ENCODE measurements at places on chromosomes 7 and 10.

DNA sequence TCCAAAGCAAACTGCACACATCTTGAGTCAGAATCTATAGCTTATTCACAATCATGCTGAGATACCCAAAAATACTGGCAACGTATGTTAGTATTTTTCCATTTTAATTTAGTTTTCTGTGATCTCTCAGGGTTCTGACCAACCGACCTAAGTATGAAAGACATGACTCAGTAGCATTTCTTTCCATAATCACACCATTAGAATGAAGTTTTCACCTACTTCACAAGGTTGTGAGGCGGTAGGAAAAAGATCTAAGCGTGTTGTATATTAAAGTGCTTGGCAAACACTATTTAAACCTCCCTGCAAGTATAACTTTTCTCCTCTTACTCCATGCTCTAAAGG is 49.1 kb downstream of the PLCE1 start:
- DNase-seq: no peak

GRCh38 chr10:103885617-103886016 is 30.2 kb upstream of the SH3PXD2A start:
- no peak for DNase-seq

GRCh38 chr7:70907259-70908247 is 224.4 kb upstream of the GALNT17 start:
- no peak for DNase-seq

- DNase-seq: no peak
Observed at GRCh38 chr7:151334628-151335027, 7.0 kb upstream of the NUB1 start.

GRCh38 chr10:125001313-125002046 is 59.6 kb downstream of the ZRANB1 start:
- DNase-seq: no peak

GRCh38 chr10:3548076-3548475 is 236.9 kb downstream of the KLF6 start:
- DNase-seq: no peak

- DNase-seq: no peak
Observed at GRCh38 chr7:148079206-148080080, 511.1 kb upstream of the C7orf33 start.

GRCh38 chr7:41861642-41862041 is 158.8 kb upstream of the INHBA start:
- no peak for DNase-seq

DNA sequence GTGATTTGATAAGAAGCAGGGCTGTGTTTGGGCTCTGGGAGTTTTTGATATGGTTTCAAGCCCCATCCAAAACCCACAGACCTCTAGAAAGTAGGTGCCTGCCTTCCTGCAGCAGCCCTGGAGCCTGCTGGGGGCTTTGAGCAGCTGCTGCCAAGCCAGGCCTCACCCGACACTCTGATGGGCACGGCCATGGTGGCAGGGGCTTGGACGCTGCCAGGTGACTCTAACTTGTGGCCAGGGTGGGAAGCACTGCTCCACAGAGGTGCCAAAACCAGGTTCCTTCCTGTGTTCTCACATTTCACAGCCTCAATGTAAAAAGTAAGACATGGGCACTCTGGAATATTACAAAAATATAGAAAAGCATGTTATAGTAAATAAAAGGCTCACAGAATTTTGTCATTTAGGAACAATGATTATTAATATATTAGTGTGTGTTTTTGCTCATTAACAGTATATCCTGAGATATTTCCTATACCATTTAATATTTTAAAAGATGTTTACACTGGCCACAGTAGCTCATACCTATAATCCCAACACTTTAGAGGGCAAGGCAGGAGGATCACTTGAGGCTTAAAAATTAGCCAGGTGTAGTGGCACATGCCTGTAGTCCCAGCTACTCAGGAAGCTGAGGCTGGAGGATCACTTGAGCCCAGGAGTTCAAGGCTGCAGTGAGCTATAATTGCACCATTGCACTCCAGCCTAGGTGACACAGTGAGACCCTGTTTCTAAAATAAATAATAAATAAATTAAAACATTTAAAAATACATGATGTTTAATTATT is 95.1 kb downstream of the EGFR start:
- no peak for DNase-seq

DNA sequence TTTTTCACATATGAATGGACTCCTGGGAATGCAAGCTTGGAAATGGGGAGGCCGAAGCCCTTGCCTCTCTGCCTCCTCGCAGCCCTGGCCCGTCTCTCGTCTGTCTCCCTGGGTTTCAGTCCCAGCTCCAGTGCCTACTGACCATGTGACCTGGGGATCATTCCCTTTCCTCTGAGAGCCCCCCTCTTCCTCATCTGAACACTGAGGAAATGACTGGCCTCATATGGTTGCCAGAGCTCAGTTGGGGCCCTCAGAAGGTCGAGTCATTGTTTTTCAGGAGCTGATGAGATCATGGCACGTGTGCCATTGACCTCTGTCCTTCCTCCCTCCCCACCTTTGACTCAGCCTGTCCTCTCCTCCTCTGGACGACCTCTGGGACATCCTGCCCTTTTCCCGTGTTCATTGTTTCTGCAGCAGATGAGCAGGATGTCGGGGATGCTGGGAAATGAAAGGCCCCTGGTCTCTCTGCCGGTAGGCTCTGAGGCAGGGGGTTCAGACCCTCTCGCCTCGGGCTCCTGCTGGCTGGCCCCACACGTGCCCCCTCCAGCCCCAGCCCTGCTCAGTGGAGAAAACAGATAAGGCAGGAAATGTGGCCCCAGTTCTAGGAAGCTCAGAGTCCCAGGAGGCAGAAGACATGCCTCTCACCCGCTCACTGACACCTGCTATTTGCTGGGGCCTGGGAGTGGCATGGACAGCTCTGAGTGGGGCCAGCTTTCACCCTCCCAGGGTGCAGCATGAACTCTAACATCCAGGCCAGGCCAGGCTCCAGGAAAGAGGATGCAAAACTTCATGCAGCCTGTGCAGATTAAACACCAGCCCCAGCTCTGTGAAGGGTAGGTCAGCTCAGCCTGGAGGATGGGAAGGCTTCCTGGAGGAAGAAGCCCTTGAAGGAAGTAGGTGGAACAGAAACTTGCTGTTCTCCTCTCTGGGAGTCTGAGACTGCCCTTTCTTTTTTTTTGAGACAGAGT is 8.3 kb upstream of the PPP1R35 start:
- no peak for DNase-seq

DNA sequence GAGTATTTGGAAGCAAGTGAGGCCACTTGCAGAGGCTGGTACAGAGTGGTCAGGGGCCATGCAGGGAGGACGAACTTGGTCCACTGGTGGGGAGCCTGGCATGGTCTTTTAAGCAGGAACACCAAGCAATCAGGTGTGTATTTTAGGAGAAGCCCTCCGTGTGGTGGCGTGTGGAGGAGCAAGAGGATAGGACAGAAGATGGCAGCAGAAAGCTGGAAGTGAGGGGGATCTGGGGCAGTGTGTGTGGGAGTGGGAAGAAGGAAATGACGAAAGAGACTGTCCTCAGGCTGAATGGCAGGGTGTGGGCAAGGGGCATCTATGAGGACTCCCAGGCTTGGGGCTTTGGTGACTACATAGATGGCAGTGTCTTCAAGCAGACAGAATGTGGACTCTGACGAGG is 51.2 kb downstream of the TEX36 start:
- DNase-seq: no peak

DNA sequence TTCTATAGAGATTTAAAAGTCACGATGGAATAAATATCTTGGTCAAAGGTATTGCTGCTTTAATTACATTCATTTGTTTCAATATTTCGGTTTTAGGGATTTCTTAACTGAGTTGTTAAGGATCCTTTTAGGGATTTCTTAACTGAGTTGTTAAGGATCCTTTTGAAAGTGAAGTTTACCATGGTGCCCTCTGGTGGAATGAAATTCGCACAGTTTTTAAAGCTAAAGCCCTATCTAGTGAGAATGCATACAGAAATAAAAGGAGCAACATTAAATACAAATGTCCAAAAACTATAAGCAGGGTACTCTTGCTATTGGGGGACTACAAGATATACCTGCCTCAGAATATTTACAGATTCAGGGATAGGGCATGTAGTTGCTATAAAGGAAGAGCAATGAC is 193.7 kb downstream of the RNLS start:
- no peak for DNase-seq

DNA sequence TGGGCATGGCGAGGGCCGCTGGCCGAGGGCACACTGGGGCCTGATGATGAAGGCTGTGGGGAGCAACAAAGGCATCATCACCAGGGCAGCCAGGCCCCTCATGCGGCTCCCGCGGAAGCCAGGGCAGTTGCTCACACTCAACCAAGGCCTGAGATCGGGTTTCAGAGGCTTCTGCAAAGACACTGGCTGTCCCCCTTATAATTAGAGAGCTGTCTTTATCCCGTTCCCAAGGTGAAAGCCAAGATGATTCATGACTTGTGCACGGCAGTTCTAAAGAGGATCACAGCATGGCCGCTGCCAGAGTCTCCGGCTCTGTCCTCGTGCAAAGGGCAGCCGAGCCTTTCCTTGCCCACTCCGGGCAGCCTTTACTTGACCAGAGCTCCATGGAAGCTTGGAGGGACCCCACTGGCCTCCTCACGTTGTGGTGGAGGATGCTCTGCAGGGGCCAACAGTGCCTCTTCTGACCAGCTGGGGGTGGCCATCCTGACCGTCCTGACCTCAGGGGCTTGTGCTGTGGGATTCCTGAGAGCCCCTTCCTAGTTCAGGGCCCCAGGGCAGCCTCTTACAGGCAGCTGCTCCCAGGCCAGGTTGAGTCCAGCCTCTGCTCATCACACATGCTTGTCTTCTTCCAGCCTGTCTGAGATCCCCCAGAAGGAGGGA is 82.3 kb downstream of the PRKAG2 start:
- no peak for DNase-seq

GRCh38 chr10:562142-562541 is 127.3 kb downstream of the DIP2C start:
- DNase-seq: no peak

DNA sequence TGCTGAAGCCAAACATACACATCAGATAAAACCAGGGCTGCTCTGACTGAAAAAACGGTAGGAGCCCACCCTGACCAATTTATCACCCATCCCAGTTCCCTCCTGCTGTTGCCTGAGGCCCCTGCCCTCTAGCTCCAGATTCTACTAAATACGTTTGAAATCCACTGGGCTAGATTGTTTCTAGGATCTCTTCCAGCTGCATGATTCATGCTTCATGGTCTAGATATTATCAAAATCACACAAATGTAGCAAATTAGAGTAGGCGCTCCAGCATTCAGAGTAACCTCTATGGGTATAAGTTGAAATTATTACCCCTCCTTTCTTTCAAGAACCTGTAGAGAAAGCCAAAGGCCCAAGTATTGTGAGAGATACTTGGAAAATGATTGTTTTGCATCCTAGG is 151.2 kb upstream of the FAM13C start:
- DNase-seq: no peak

DNA sequence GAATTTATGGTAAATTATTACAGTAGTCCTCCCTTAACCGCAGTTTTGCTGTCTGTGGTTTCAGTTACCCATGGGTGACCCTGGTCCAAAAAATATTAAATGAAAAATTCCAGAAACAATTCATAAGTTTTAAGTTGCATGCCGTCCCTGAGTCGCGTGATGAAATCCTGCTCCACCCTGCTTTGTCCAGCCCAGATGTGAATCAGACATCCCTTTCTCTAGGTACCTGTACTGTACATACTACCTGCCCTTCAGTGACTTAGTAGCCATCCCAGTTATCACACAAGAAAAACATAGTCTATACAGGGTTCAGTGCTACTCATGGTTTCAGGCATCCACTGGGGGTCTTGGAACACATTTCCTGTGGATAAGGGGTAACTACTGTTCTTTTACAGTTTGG is 20.5 kb upstream of the RHEB start:
- DNase-seq: no peak

DNA sequence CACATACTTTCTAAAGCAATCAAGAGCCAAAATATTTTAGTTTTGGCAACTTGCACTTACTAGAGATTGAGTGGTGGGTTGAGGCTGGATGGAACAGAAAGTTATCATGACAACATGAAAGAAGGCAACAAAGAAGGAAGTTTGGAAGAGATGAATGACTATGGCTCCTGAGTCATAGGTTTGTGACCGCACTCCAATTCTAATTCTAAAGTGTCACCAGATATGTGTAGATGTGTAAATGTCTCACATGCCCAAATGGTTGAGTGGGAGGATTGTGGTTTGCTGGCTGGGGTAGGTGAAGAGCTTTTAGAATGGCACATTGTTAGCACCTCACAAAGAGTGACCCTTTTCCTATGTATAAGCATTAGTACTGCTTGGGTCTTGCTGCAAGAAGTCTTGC is 20.2 kb downstream of the TAS2R16 start:
- no peak for DNase-seq

- DNase-seq: no peak
Observed at GRCh38 chr7:121591926-121592325, 195.8 kb upstream of the FAM3C start.

DNA sequence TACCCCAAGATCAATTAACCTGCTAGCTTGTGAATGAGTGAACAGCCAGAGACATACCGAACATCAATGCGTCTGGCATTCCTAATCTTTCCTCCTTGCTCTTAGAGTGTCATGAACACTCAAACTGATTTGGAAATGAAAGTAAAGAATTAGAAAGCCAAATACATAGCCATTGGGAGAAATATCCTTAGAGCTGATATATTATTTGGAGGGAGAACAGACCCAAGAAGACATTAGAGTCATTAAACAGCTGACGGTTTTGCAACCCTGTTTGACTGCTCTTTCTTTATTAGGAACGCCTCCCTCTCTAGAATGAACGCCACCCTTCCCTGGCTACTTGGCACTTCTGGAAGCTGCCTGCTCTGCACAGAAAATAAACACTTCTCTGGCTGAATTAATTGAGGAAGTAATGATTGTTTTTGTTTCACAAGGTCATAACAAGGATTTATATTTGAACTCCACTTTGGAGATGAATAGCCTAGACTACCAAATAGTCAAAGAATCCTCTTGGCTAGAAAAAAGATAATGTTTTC is 42.8 kb downstream of the CTTNBP2 start:
- DNase-seq: no peak

DNA sequence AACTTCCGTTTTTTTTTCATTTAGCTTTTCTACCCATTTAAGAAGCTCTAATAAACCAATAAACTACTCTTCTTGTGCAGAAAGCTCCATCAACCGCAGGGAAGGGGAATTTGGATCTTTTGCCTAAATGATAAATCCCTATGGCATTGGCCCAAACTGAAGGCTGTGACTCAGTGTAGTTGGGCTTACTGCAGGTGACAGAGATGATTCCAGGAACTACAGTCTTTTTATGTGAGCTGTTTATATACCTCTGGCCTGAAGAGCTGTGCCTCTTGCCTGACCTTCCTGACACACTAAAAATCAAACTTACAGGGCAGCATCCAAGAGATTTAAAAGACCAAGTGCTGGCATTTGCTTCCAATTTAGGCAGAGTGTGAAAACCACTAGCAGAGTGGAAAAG is 25.2 kb downstream of the ABCB1 start:
- no peak for DNase-seq

- DNase-seq: no peak
Observed at GRCh38 chr7:70271617-70272081, 673.4 kb downstream of the AUTS2 start.

Data from stimulated activated CD4-positive, alpha-beta T cell treated with anti-CD3 and anti-CD28 coated beads, Interleukin-12 subunit alpha, Interleukin-12 subunit beta, amount 100 ng/mL, for 24 hours (primary cell).